Hepatocyte (in vitro differentiated cells): ENCODE measurements at places on chromosomes 16 and 17.

- DNase-seq: no peak
These were observed 20.2 kb downstream of the TSPOAP1 start for GRCh38 chr17:58308173-58308984.

GRCh38 chr16:19853742-19854542, 30.7 kb downstream of the GPRC5B start:
- DNase-seq: no peak

DNA sequence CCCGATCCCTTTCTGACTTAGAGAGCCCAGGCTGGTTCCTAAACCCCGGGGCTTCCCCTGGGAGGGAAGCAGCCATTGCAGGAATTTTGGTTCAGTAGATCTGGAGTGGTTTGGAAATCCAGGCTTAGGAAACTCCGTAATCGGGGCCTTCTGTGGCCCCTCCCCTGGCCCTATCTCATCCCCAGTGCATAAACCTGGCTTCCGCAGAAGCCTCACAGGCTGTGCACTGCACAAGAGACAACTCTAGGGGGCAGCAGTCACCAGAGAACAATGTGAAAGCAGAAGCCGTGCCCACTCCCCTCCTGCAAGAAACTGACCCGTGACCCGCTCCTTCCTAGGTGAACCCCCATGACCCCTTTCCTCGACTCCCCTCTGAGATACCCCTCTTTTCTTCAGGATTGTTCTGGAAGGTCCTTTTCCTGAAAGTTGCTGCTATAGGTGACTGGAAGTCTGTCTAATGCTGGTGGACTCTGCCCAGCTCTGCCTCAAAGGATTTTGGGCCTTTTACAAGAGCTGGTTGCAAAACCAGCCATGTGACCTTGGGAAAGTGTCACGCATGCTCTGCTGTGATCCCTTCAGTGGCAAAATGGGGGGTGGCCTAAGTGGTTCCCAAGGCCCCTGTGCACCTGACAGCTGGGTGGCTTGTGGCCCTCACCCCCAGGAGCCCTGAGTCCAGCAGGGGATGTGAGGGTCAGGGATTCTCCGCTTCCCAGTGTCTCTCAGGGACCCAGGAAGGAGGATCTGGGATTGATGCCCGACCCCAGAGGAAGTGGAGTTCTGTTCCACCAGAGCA, 14.4 kb downstream of the GUCY2D start:
- DNase-seq: peak; percentile 82

DNA sequence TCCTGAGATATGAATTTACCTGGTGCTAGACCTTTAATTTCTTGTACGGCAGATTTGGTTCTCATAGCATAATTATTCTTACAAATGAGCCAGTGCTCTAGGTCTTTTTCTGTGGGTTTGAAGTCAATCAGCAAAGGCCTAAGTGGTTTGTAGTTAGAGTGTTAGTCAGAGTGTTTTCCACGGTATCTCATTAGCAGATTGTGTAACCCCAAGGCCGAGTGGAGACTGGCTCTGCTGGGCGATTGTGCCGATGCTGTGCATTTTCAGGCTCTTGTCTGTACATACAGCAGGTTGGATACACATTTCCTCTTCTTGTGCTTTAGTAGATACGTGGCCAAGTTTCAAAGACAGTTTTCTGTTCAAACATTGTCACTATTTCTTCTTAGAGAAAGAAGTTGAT, 78.6 kb upstream of the CA10 start:
- peak; percentile 17 for DNase-seq

DNA sequence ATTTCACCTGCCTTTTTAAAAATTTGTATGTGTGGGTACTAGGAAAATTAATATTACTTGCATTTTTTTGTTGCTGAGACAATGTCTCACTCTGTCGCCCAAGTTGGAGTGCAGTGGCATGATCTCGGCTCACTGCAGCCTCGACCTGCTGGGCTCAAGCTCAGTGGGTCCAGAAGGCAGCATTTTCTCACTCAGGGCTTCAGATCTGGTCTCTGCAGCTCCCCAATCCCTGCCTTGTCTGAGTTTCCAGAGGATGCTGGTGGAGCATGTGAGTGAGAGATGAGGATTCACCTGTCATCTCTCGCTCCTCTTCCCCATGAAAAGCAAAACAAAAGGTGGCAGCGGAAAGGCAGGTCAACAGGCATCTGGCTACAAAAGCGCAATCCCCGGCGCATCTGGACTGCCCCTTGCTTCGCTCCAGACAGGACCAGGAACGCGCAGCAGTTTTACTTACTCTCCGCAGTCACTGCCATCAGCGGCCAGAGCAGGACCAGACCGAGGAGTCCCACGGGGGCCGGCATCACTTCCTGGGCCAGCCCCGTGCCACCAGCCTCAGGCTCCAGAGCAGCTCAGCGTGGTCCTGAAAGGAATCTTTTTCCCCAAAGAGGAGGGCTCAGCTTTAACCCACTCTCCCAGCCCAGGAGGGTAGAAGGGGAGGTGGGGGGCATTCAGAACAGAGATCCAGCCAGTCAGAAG, 59.9 kb downstream of the LITAF start:
- DNase-seq: no peak

- DNase-seq: no peak
These were observed 7.6 kb downstream of the NOB1 start for GRCh38 chr16:69747115-69747514.

DNA sequence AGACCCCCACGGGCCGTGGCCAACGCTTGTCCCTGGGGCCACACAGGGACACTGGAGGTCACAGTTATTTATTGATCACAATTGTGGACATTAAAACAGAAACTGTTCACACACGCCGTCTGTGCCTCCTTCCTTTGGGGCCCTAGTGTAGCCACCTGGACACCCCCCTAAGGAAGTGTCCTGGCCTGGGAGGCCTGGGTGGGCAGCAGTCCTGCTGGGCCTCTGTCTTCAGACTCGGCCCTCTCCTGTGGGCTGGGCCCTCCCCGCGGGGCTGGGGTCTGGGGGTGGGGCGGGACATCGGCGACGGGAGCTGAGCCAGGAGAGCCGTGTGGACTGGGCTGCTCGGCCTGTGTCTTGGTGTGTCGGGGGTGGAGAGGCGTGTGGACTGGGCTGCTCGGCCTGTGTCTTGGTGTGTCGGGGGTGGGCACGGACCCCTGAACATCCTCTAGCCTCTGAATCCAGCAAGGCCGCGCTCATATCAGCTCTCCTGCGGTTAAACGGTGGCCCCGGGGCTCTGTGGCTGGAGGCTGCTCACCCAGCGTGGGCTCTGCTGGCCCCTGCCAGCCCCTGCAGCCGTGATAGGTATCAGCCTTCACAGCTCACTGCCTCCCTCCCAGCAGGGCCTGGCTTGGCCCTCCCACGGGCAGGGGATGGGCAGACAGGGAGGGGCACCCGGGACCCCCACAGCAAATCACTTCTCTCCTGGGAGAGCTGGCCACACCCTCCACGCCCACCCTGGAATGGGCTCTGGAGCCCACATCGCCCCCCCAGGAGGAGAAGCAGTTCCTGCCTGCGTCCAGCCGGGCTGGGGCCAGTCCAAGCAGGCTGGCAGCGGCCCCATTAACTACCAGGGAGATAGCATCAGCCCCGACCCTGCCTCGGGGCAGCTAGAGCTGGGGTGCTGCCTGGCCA, 1.1 kb upstream of the NHLRC4 start:
- peak; percentile 50 for DNase-seq

GRCh38 chr16:14036889-14037288, 34.2 kb upstream of the MRTFB start:
- no peak for DNase-seq

DNA sequence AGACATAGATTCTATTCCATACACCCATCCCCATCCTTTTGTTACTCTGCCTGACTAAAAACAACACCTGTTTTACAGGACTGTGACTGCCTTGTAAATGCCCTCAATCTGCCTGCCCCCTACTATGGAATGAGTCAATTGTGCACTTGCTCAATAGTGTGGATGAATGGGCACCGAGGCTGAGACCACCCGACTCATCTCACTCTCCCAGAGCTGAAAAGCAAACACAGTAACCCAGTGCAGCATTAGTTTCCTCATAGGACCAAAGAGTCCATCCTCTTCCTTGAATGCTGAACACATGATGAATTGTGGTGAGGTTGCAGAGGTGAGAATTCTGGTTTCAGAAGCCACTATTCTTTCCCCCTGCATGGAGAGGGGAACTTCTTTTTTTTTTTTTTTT, 233.7 kb downstream of the ZFHX3 start:
- DNase-seq: no peak

DNA sequence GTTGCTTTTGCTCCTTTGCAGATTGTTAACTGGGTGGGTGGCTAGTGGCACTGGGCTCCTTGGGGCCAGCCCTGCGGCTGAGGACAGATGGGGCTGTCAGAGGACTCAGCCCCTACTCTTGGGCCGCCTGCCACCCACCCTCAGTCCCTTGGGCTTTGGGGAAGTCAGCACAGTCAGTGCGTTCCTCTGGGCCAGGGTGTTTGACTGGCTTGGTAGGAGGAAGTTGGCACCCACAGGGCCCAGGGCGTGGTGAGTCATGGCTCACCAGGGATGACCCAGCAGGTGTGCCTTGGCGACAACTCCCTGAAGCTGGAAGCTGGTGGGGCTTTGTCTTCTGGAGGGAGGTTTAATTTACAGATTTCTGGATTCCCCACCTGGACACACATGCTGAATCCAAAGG, 32.4 kb downstream of the HAPSTR1 start:
- no peak for DNase-seq

DNA sequence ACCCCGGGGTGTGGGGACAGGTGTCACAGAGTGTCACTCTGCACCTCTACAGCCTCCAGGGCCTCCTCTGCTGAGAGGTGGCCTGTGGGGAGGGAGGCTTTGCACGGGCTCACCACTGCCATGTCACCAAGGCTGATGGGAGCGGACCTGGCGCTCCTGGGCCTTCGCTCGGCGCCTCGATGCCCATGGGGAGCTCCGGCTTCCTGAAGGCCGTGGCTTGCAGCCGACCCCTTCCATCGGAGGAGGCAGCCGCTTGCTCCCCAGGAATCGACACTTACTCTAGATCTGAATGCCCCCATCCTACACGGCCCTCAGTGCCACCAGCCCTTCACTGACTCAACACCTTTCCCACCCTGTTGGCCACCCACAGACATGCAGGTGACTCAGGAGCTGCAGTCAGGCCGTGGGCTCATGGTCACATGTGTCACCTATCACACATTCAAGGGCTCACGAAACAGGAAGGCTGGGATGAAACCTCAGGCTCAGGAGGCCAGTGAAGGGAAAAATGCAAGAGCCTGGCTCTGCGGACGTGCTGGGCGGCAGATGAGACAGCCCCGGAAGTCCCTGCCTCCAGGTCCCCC, 11.9 kb downstream of the LGALS3BP start:
- DNase-seq: no peak

DNA sequence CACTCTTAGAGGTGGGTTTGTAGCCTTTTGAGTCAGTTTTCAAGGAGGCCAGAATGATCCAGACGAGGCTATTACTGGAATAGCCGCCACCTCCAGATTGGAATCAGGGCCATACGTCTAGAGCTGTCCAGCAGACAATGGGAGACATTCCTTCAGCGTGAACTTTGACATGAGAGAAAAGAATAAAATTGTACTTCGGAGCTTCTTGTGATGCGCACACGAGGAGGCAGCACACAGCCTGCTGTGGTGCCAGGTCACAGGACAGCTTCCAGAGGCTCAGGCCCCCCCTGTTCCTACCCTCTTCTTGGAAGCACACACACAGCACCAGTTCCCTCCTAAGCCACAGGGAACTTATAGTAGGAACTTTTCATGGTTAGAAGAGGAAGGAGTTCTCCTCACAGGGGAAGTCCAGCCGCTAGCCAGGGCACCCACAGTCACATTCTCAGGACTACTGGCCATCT, 81.0 kb downstream of the VPS53 start:
- DNase-seq: no peak

DNA sequence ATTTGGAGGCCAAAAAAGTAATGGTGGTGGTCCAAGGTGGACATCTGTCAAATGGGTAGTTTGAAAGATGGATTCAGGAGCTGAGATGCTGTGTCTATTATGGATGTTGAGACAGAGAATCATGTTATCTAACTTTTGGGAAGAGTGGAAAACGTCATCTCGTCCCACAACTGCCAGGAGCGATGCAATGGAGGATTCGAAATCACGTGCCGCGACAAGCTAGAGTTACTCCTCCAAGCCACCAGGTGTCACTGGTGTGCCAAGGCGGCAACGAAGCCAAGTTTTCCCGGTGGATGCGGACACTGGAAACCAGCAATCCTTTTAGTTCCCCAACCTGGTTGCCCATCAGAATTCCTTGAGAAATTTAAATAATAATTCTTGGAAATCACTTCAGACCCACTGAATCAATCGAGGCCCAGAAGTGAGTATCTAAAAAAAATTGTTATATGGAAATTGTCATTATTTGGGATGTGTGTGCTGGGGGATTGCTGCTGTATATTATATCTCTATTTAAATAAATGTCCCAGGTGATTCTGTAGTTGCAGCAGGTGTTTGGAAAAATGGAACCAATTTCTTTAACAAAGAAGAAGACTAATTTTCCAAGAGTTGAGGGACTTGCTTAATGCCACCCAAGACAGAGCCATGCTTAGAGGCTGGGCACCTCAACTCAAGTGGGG, 206.1 kb downstream of the HAPSTR1 start:
- peak; percentile 56 for DNase-seq

- peak; percentile 47 for DNase-seq
These were observed 32.3 kb downstream of the GRB7 start for GRCh38 chr17:39769974-39770587.

DNA sequence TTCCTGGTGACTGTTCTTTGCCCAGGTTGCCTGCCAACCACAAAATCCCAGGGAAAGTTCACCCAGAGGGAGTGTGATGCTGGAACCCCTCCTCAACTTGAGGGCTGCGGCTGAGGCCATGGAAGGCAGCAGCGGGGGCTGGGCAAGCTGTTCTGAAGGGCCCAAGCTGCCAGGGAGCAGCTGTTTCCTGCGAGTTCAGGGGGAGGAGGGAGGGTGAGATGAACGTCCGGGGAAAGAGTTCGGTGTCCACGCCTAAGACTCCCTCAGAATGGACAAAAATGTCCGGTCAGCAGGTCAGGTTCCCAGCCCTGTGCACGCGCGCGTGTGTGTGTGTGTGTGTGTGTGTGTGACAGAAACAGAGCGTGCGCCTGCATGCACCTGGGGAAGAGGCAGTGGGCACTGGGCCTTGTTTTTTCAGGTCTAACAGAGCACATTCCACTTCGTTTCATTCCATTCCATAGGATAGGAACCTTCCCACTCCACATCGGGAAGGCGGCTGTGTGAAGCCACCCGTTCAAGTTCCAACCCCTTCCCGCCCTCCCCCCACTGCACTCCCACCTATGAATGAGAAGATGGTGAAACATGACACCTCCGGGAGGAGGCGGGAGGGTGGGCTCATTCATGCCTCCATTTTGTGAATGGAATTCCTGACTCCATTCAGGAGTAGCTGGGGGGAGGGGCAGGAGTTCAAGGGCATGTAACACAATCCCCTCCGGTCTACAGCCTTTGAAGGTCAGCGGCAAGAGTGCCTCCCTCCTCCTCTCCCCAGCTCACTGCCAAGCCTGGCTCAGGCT, 15.7 kb downstream of the ETV4 start:
- peak; percentile 93 for DNase-seq

GRCh38 chr17:48503747-48504146, 27.1 kb downstream of the HOXB1 start:
- DNase-seq: peak; percentile 49

- DNase-seq: peak; percentile 72
These were observed 56.3 kb upstream of the IL34 start for GRCh38 chr16:70589998-70590471.

DNA sequence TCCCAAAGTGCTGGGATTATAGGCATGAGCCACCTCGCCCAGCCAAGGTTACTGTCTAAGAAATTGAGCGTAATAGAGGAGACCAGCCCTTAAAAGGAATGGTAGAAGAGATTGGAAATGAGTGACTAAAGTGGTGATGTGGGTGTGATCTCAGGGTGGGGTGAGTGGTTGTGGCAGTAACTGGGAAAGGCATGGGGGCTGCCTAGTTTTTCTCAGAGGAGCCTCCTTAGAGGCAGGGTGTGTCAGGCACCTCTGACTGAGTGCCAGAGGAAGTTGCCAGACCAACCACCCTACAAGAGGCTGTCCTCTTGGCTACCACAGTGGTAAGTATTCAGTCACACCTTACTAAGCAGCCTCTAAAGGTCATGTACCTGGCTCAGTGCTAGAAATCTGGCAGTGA, 8.9 kb downstream of the DUS2 start:
- DNase-seq: no peak
